ENCODE measurements at places on chromosomes 4 and X.

- no peak for DNase-seq
These were observed 67.5 kb downstream of the NEUROG2 start for GRCh38 chr4:112448306-112449132.

DNA sequence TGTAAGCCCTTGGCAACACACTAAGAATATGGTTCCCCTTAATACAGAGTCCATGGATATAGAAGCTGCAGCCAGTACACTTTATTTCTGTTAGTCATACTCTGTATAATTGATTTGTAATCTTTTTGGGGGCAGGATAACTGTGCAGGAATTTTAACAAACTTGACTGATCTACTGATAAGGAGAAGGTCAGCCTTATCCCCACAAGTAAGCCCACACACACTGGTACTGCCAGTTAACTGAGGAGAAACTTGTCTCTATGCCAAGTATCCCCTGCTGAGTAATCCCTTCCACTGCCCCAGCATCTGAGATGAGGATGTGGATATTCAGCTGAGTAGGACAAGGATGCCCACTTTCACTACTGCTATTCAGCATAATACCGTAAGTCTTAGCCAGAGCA, 154.9 kb upstream of the CXXC4 start:
- no peak for DNase-seq

GRCh38 chr4:81790477-81790876, 318.8 kb upstream of the RASGEF1B start:
- no peak for DNase-seq

- DNase-seq = no peak
These were observed at the start of gene LRCH2 for GRCh38 chrX:115233497-115234455. TSS of gene LRCH2 (minus strand) at chrX:115234096. CDS start at chrX:115234041, 55 bp downstream.

DNA sequence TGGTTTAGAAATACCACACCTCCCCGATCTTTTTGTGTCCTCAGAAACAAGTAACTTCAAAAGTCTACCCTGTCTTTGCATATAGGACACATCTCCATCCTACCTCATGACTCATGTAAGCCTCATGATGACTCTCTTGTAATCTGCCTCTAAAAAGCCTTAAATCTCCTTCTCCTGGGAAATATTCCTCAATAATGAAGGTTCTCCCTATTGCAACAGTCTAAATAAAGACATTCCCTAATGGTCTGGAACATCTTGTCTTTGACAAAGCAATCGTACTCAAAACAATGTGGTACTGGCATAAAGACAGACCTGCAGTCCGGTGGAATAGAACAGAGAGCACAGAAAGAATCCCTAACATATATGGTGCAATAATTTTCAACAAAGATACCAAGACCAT, 257.7 kb downstream of the OPHN1 start:
- DNase-seq = no peak

DNA sequence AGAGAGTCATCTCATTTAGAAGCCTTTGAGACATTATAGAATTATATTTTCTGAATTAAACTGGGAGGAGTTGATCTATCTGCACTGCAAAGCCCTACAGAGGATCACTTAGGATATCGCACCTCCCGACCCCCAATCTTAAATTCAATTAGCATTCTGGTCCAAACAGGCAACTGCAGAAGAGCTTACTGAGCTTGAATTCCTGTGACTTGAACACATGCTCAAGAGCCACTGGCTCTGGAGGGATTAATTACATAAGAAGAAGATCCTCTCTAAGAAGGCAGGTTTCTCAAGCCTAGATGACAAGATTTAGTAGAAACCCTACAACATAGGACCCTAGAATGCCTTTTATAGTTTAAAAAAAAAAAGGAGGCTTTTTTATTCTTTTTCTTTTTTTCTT, 548.9 kb downstream of the ARAP2 start:
- no peak for DNase-seq

- peak; percentile 82 for DNase-seq
These were observed at the start of gene HMGB3 for GRCh38 chrX:150982788-150983520. TSS of gene HMGB3 (plus strand) at chrX:150983335. CDS start at chrX:150985600, 2,265 bp downstream.

DNA sequence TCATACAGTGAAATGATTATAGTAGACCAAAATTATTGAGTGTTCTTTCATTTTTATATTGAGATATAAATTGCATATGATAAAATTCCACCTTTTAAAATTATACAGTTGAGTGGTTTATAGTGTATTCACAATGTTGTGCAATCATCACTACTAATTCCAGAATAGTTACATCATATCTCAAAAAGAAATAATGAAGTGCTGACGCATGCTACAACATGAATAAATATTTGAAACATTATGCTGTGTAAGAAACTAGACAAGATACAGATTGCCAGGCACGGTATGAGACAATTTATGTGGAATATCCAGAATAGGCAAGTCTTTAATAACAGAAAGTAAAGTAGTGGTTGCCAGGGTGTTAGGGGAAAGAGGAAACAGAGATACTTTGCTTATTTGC, 871.7 kb downstream of the FAM133A start:
- no peak for DNase-seq

GRCh38 chr4:42574870-42575430, 82.0 kb downstream of the ATP8A1 start:
- no peak for DNase-seq

DNA sequence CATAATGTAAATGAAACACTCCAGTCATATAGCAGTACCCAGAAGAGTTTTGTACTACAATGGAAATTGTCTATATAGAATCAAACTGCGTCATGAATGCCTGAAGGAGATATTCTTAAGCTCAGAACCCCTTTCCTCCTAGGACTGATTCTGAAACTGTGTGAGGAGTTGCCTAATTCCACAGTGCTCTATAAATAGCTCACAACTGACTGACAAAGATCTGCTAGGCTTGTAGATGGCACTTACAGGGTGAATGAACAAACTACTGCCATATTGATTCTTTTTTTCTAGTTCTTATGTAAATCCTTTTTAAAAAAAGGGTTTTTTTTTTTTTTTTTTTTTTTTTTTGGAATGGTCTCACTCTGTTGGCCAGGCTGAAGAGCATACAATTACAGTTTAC, 30.1 kb upstream of the UGT2B17 start:
- DNase-seq = no peak

DNA sequence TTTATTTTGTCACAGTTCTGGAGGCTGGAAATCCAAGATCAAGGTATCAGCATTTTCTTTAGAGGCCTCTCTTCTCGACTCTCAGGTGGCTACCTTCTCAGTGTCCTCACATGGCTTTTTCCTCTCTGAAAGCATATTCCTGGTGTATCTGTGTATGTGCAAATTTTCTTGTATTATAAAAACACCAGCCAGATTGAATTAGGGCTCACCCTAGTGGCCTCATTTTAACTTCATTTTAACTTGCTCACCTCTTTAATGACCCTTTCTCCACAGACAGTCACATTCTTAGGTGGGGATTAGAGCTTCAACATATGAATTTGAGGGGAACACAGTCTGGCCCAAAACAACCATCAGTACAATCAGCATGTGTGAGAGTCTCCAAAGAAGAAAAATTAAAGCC, 542.4 kb upstream of the FAM241A start:
- DNase-seq = no peak

GRCh38 chr4:48341776-48342605, 662 bp downstream of the SLAIN2 start:
- no peak for DNase-seq

DNA sequence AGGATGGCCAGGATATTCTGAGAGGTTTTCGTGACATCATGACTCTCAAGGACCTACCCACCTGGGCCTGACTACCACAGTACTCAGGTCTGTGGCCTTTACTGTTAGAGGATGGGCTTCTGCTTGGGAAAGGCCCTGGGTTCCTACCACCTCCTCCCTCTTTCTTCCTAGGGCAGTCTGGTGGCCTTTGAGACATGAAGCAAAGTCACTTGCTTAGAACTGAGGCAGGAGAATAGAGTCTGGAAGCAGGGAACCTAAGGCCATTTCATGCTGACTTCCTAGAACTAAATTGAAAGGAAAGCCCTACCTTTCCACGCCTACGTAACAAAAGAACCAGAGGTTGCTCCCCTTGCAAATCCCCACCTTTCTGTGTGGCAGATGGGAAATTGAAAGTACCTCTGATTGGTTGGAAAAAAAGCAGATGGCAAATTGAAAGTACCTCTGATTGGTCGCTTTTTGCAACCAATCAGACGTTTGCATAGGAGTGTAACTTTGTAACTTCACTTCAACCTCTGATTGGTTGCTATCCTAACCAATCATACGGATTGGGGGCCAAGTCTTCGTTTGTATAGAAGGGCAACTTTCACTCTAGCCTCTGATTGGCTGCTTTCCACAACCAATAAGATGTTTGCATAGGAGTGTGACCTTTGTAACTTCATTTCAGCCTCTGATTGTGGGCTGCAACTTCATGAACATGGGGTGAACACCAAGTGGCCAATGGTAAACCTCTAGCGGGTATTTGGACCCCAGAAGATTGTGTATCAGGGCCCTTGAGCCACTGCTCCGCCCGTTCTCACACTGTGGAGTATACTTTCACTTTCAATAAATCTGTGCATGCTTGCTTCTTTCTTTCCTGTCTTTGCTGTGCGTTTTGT, 9.9 kb upstream of the AKAP14 start:
- peak; percentile 9 for DNase-seq

- DNase-seq = no peak
These were observed 39.5 kb downstream of the CD40LG start for GRCh38 chrX:136687457-136687856.

DNA sequence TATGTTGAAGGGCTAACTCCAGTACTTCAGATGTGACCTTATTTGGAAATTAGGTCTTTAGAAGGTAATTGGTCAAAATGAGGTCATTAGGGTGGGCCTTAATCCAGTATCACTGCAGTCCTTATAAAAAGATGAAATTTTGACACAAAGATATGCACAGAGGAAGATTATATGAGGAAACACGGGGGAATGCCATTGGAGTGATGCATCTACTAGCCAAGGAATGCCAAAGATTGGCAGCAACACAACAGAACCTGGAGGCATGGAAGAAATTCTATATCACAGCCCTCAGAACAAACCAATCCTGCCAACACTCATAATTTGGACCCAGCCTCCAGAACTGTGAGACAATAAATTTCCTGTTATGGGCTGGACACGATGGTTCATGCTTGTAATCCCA, 17.6 kb downstream of the TRIM61 start:
- DNase-seq = peak; percentile 20

DNA sequence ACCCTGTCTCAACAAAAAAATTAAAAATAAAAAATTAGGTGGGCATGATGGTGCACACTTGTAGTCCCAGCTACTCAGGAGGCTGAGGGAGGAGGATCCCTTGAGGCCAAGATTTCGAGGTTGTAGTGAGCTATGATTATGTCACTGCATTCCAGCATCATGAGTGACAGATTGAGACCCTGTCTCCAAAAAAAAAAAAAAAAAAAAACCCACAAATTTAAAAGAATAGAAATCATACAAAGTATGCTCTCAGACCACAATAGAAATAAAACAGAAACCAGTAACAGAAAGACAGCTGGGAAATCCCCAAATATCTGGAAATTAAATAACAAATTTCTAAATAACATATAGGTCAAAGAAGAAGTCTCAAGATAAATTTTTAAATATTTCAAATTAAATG, 81.0 kb upstream of the HUWE1 start:
- DNase-seq = no peak

GRCh38 chr4:2786152-2786671, 6.7 kb upstream of the SH3BP2 start:
- DNase-seq = no peak

DNA sequence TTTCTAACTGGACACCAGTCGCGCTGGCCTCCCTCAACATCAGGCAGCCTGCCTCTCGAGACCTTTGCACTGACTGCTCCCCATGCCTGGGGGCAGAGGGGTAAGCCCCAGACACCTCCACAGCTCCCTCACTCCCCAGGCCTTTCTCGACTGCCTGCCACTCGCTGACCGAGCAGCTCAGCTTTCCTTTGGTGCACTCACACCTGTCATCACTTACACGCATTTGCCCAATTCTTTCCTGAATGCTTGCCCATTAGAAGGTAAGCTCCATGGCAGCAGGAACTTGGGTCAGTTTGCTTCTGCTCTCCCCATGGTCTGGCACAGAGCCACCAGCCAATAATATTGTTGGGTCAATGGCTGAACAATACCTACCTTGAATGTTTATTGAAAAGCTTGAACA, 32.2 kb upstream of the PROM1 start:
- no peak for DNase-seq

GRCh38 chr4:82585690-82586435, 24.1 kb upstream of the TMEM150C start:
- no peak for DNase-seq

GRCh38 chr4:114890773-114891172, 222.6 kb downstream of the NDST4 start:
- DNase-seq = no peak

- DNase-seq = no peak
These were observed 2.4 kb downstream of the CXCR3 start for GRCh38 chrX:71615954-71616353.

DNA sequence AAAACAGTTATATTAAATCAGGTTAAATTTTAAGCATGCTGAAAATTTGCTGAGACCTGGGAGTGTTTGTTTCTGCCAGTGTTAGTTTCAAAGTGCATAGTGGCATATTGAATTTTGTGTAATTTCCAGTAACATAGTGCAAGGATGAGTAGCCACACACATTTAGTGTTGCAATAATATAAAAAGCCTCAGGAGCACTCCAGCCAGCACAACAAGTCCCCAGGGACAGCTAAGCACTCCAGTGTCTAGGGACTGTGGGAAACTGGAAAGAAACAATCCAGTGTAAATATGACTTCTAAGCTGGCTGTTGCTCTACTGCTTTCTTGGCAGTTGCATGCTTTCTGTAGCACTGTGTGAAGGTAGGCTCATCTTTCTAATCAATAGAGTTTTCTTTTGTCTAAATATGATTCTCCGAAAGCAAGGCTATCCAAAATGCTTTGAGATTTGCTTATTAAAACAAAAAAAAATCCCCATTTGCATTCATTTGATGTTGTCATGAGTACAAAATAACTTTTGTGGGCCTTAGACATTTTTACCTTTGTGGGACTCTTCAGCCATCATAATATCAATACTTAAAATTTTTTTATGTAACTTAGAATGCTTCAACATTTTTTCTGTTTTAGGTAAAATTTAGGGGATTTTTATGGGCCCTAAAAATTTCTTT, 24.2 kb upstream of the CXCL2 start:
- DNase-seq = no peak

DNA sequence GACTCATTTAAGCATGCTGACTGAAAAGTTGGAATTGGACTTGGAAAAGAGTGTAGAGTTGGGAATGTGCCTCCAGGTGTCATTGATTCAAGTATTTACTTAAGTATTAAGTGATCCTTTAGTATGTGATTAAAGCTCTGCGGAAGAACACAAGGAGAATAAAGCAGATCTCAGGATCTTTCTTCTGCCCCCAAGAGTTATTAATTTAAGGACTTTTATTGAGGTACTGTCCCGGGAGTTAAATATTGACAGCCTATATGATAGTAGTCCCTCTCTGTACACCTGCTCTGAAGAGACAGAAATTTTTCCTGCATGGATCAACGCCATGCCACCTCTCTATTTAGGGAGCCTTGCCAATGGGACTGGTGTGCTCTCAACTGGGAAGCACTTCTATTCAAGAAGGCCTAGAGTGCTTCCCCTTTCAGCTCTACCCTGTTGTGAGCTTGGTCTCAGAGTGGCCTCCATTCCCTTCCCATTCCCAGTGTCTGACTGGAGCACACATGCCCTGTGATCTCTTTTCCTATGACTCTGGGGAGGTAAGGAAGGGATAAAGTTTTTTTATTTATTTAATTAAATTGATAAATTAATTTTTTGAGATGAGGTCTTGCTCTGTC, 75.9 kb downstream of the SHISA3 start:
- DNase-seq = no peak

GRCh38 chr4:76012388-76012801, 5.1 kb upstream of the CXCL9 start:
- DNase-seq = no peak

- peak; percentile 86 for DNase-seq
These were observed 66.3 kb upstream of the FAM9C start for GRCh38 chrX:13110433-13111324.
